ENCODE measurements at places on chromosomes 3 and 15.
A peak's percentile ranks its signal among the peaks of the same experiment; 100 is the strongest.

- peak; percentile 65 for DNase-seq
Observed at GRCh38 chr3:57518276-57518915, 25.7 kb downstream of the DNAH12 start.

GRCh38 chr3:168025076-168025475 lies 70.6 kb downstream of the GOLIM4 start:
- DNase-seq = peak; percentile 58

GRCh38 chr3:189137416-189137815 lies 34.4 kb upstream of the TPRG1 start:
- DNase-seq = peak; percentile 39

DNA sequence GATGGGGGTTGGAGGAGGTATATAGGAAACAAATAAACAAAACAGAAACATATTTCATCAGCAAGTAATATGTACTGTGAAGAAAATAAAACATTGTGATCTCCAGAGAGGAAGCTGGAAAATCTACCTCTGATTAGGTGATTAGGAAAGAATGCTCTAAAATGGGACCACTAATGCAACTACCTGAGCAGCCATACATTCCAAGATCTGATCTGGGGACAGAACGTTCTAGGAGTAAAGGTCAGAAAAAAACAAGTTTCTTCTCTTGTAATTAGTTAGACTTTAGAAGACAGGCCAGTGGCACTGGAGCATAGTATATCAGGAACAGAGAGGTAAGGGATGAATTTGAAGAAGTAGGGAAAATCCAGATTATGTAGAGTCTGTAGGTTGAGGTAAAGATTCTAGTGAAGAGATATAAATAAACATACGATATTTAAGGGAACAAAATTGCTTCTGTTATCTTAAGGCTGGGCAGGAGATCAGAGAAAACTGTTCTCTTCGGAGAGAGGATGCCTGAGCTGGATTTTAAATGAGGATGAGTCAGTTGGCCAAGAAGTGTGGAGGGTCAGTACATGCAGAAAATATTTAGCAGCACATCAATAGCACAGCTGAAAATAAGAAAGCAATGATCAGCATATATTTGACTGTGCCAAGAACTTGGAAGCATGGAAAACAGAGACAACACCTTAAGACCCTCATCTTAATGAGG lies 429.5 kb downstream of the NLGN1 start:
- peak; percentile 42 for DNase-seq

GRCh38 chr15:43193710-43194109 lies 8.5 kb downstream of the CCNDBP1 start:
- DNase-seq = no peak

GRCh38 chr15:99954361-99955180 lies 221.3 kb upstream of the LYSMD4 start:
- peak; percentile 46 for DNase-seq

GRCh38 chr3:97991293-97991682 lies 19.1 kb upstream of the RIOX2 start:
- DNase-seq = no peak

- no peak for DNase-seq
Observed at GRCh38 chr3:66348704-66349103, 127.9 kb downstream of the SLC25A26 start.

GRCh38 chr3:149280671-149281349 lies 52.6 kb downstream of the TM4SF18 start:
- DNase-seq = no peak

- peak; percentile 86 for DNase-seq
Observed at GRCh38 chr3:159200176-159200575, 398.3 kb downstream of the MFSD1 start.

- DNase-seq = no peak
Observed at GRCh38 chr3:10998542-10998941, 6.0 kb downstream of the SLC6A1 start.

DNA sequence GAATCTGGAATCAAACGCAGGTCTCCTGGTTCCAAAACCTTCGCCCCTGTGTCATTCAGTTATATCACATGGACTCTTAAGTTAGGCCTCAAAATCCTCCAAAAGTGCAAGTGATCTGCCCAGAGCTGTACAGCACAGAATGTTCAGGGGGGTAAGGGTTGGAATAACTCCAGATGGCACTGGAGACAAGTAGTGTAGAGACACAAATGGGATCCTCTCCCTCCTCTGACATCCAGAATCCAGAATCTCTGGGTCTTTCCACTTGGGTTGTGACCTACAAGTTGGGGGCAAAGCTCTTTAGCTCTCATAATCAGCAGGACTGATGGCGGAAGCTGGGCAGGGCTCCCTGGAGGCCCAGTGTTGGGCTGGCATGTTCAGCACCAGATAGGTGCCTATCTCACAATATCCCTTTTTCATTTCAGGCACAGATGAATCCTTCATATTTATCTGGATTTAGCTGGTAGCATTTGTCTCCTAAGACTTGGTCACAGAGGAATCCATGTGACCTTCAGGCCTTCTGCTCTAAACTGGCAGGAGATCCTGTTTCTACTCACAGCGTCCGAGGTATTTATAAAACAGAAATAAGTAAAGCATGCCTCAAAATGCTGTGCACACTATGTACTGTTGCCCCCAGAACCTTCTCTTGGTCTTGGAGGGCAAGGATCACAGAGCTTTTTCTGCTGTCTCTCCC lies 15.4 kb downstream of the ABHD2 start:
- DNase-seq = no peak

DNA sequence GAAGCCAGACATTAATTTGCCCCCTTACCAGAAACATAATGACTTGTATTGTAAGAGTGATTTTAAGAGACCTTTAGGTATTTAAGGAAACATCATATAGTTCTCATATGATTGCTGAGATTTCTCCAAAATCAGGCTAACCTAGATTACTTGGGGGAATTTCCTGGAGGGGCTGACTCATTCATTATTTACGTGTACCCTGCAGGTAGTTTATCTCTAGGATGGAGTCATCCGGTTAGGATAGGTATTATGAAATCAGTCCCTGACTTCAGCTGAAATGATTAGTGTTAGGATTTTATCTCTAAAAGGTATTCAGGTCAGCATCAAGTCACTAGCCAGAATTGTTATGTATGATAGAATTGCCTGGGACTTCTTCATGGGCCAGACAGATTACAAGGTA lies 97.5 kb downstream of the TCF12 start:
- peak; percentile 34 for DNase-seq

DNA sequence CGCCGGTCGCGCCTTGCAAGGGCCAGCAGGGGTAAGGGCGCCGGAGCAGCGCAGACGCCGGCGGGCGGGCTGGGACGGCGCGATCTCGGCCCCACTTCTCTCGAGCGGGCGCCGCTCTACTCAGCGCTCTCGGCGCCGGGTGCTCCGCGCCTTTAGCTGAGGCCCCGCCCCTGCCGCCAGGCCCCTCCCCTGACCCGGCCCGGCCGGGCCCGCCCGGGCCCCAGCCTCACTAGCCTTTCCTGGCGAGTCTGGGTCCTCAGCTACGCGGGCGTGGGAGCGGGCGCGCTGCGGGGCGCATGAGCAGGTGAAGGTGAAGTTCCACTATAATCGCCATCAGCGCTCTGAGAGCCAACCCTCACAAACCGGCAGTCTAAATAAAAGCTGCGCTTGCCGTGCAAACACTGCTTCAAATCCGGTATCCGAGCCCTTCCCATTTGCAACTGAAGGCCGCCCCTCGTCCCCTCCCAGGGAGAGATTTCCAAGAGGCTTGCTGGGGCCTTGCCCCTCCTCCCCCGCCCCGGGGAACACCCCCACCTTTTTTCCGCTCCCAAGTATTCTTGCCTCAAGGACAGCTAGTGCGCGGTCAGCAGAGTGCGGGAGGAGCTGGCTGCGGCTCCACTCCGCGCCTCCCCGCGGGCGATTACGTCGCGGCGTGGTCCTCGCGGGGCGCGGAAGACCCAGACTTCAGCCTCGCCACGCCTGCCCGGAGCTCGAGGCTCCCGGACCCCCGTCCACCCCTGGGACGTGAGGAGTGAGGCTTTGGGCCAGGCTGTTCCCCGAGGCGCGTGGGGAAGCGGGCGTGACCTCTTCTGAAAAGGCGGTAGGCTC lies at the start of gene RPP25:
Gene RPP25 (minus strand): TSS at position 125 of the 828 bp plus-strand sequence. CDS start 189 bp downstream, outside the sequence.
- peak; percentile 70 for DNase-seq

DNA sequence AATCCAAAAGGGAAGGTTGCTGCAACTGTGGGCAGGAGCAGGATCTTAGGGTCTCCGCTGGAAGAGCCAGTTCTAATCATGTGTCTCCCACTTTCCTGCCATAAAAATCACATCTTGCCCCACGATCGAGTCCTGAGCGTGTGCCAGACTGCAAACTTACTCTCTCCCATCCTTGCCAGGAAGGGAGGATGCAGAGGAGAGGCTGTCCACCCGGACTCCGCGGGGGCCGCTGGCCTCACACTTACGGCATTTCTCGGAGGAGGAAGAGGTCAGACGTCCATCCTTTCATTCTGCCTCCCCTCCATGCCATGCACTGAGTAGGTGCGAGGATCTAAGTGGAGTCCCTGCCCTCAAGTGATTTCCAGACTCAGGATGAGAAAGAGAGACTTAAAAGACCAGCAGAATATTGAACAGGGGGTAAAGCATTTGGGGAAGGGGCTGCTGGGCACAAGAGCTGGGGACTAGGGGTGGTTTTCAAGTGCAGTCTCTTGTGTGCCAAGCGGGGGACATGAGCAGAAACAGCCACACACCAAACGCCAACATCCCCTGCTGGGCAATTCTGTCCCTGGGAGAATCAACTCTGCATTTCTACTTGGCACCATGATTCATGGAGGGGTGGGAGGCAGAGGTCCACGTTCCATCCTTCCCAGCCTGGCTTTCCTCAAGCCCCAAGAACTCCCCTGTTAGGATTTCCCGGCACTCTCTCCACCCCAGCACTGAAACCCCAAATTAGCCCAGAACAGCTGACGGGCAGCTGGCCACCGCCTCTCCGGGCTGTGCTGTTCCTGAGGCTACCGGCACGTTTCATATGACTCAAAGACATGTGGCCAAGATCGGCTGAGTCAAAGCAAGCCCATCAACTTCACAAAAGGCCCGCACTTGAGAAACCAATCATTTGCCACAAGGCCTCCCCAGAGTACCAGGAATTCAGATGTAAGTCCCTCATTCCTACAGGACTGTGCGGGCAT lies 11.6 kb downstream of the OXTR start:
- DNase-seq = peak; percentile 39

- DNase-seq = no peak
Observed at GRCh38 chr3:129701161-129701560, 94.7 kb upstream of the PLXND1 start.

GRCh38 chr3:37223141-37223558 lies 48.8 kb upstream of the LRRFIP2 start:
- peak; percentile 60 for DNase-seq

- no peak for DNase-seq
Observed at GRCh38 chr3:71973274-71974030, 188.5 kb upstream of the PROK2 start.

GRCh38 chr3:126081618-126082361 lies 2.1 kb downstream of the SLC41A3 start:
- DNase-seq = peak; percentile 21

GRCh38 chr15:54707805-54708752 lies 488.7 kb downstream of the RSL24D1 start:
- DNase-seq = no peak

GRCh38 chr15:101232677-101233076 lies 19.2 kb downstream of the CHSY1 start:
- DNase-seq = no peak

DNA sequence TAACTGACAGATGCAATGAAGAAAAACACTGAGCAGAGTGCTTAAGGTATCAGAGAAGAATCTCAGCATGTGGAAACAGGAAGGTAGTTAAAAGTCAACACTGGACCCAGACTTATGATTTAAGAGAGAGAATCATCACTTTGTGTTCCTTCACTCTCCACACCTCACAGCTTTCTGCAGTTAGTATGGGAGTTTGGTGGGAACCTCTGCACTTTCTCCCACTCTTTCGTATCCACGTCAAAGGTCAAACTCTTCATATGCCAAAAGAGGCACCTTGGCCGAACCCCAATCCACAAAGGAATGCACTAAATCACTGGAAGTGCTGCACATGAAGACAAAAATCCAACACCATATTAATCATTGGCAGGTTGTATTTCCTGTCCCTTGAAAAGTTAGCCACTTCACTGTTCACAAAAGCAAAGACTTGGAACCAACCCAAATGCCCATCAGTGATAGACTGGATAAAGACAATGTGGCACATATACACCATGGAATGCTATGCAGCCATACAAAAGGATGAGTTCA lies 361.2 kb downstream of the MAGI1 start:
- no peak for DNase-seq

GRCh38 chr3:48991851-48992545 lies 2.0 kb downstream of the P4HTM start:
- DNase-seq = no peak

- DNase-seq = peak; percentile 92
Observed at GRCh38 chr3:117903226-117903625, 1131.4 kb downstream of the IGSF11 start.

GRCh38 chr3:159191447-159191846 lies 389.6 kb downstream of the MFSD1 start:
- peak; percentile 69 for DNase-seq

- DNase-seq = no peak
Observed at GRCh38 chr3:58622892-58623291, 43.7 kb downstream of the FAM3D start.

DNA sequence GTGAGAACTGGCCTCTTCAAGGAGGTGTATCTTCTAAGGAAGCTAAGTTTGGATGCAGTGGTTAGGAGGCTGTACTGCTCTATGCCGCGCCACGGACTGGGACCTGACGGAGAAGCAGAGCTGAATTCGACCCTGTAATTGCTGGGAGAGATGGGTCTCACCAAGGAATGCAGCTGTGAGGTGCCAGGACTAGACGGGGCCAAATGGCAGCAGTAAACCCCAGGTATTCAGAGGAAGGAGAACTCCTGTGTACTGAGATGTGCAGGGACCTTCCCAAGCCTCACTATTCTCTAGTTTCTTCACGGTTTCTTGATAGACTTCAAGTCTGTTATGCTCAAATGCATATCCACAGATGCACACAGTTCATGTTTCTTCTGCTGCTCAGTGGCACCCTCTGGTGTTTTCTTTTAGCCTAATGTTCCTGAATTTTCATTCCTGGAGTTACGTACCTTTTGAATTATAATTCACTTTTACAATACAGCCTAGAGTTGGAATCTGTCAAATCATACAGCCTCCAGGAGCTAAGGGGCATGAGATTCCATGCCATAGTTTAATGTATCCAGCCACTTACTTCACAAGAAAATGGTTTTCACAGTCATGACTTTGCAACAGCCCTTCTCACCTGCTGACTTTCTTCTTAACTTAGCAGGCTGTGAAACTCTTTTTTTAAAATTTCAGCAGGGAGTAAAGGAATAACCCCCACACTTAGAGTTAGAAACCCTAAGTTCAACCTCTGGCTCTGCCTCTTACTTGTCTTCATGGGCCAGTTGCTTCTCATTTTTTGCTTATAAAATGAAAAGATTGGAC lies 61.8 kb downstream of the GLDN start:
- peak; percentile 82 for DNase-seq

GRCh38 chr15:63165166-63165859 lies 8.0 kb upstream of the RPS27L start:
- peak; percentile 56 for DNase-seq

GRCh38 chr3:122013448-122013925 lies 8.6 kb downstream of the ILDR1 start:
- no peak for DNase-seq

DNA sequence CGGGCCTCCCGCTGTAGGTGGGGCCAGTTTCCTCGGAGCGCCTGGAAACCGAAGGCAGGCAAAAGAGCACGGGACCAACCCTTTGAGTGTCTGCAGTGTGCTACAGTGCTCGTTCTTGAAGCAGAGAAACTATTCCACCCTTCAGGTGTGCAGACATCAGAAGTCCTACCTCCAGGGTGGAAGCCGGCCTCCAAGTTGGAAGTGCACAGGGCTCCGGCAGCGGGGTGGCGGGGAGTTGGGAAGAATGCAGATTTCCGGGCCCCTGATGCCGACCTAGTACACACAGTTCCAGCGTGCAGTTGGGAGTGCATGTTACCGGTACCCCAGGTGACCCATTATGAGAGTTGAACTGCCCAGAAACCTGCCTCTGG lies 3.0 kb downstream of the KLF13 start:
- DNase-seq = no peak

GRCh38 chr3:49170744-49171118 lies 667 bp upstream of the KLHDC8B start:
- DNase-seq = no peak
